H1 (cell line): ENCODE measurements at places on chromosomes 12 and 14. TPM values are rescaled to one million over a fixed set of nuclear protein-coding genes. Genes with fewer than 3 reads are reported as not detected.

HCAR2 gene
- not detected in 2 replicates for total RNA-seq

TRIAP1 gene
- total RNA-seq, result 58.5 and 63.4 TPM in 2 replicates

ZDHHC22 gene
- total RNA-seq, result 55.2 and 59.3 TPM in 2 replicates

CTSG gene
- total RNA-seq, result not detected in 2 replicates

GLT8D2 gene
- total RNA-seq, result 5.7 and 6.8 TPM in 2 replicates

ABCC9 gene
- not detected in 2 replicates for total RNA-seq

DNA sequence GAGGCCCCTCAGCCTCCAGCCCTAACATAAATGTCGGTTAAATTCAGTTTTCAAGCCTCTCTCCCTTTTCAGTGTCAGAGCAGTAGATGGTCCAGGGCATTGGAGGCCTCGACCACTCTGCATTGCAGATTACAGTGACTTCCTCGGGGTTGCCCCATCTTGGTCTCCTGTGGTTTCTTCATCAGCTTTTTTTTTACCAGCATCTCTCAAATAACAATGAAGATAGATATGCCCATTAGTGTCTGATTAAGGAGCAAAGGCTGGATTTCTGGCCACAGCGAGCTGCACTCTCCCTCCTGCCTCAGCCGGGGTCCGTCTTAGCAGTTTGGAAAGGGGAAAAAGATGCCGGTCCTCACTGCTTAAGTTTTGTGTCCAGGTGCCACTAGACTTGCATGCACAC is 49.7 kb downstream of the C14orf132 start:
- H3K4me3 ChIP-seq, result no peak overlapping the region
- H3K4me1 ChIP-seq, result no peaks in the 10 kb centered on the region
- no peak overlapping the region for H3K27ac ChIP-seq
- DNase-seq, result no peak

DNA sequence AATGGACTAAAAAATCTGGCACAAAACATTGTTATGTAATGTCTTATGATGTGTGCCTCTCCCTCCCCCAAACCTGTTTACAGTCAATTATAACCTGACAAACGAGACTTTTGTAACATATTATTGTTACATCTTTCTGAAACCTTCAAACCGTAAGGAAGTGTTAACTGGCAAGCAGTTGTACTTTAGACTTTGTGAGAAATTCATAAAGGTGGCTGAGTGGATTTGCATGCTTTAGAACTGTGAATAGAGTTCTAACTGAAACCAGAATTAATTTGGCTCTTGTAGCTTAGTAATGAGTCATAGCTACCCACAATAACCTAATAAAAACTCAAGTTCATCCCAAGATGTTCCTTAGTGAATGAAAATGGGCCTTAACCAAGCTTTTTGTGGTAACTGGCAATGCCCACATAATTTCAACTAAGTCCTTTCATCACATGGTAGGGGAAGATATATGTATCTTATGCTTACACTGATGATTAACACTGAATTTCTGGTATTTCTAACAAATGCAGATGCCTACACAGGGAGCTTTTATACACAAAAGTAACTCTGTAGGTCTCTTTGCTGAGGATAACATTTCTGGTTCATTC is 29.7 kb downstream of the RAD9B start:
- no peaks in the 10 kb centered on the region for H3K27me3 ChIP-seq
- no peaks in the 10 kb centered on the region for H3K4me1 ChIP-seq
- H3K27ac ChIP-seq, result no peak overlapping the region
- H3K4me3 ChIP-seq, result no peak overlapping the region
- DNase-seq, result no peak

DNA sequence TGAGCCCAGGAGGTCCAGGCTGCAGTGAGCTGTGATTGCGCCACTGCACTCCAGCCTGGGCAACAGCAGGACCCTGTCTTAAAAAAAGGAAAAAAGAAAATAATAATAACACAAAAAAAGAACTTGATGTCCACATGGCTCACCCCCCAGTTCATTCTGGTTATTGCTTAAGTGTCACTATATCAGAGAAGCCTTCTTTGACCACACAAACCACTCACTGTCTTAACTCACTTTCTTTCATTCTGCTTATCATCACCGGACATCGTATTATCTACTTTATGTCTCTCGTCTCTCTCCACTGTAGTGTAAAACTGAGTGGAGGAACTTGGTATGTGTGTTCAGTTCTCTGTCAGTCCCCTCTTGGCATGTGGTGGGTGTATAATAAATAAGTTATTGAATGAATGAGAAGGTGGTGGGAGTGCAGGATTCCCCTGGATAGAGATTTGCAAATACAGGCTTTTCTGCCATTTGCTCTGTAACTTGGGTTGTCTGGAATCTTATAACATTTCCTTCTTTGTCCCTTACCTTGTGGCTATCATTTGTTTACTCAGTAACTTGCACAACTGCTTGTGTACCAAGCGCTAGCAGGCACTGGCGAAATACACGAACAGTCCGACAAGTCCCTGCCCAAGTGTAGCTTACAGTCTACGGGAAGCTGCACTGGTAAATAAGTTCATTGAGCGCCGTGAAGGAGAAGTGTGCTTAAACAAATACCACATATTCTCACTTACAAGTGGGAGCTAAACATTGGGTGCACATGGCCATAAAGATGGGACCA is 86.6 kb upstream of the TRAF3 start:
- no peak overlapping the region for H3K27ac ChIP-seq
- no peaks in the 10 kb centered on the region for H3K27me3 ChIP-seq
- no peaks in the 10 kb centered on the region for H3K36me3 ChIP-seq
- no peak for DNase-seq
- H3K4me1 ChIP-seq, result no peaks in the 10 kb centered on the region

- H3K36me3 ChIP-seq, result no peaks in the 10 kb centered on the region
- peak; percentile 77 for DNase-seq
- H3K27me3 ChIP-seq, result peaks cover 7% of the 10 kb centered on the region; the same call in 1 of the 2 replicates
- peak overlapping the region; percentile 88 for H3K27ac ChIP-seq
Observed at GRCh38 chr12:106139422-106140171, 843 bp upstream of the NUAK1 start.

GRCh38 chr12:109125791-109126190 is 9.4 kb downstream of the ACACB start:
- no peak for DNase-seq
- no peaks in the 10 kb centered on the region for H3K36me3 ChIP-seq
- no peak overlapping the region for H3K4me3 ChIP-seq
- no peak overlapping the region for H3K27ac ChIP-seq
- H3K27me3 ChIP-seq, result no peaks in the 10 kb centered on the region

- H3K4me1 ChIP-seq, result no peaks in the 10 kb centered on the region; the same call in 1 of the 2 replicates
- no peak overlapping the region for H3K4me3 ChIP-seq
- no peaks in the 10 kb centered on the region for H3K27me3 ChIP-seq
- DNase-seq, result no peak
Observed at GRCh38 chr12:96057986-96058553, 22.7 kb upstream of the LTA4H start.

DNA sequence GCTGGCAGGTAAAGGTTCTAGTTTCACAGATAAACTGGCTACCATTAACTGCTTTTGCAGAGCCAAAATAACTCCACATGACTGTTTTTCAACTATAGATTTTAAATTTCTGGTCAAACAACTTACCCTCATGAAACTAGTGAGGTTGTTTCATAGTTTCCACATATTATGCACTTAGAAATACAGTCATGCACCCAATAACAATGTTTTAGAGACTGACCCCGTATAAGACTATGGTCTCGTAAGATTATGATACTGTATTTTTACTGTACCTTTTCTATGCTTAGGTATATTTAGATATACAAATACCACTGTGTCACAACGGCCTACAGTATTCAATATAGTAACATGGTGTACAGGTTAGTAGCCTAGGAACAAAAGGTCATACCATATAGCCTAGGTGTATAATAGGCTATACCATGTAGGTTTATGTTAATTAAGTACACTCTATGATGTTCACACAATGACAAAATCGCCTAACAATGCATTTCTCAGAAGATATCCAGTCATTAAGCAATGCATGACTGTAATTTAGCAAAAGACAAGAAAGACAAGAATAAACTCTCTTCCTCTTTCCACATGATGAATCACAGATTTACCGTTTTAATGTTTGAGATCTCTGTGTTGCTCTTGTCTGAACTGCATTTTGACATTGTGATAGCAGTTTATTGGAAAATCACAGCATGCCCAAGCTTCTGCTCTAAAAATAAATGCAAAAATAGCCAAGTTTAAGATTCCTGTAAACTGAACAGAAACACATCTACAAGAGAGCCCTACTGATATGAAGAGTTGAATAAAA is 17.1 kb downstream of the DICER1 start:
- peaks cover 12% of the 10 kb centered on the region for H3K4me1 ChIP-seq
- no peak for DNase-seq
- H3K27me3 ChIP-seq, result no peaks in the 10 kb centered on the region

GRCh38 chr14:66635435-66635834 is 127.5 kb downstream of the GPHN start:
- no peaks in the 10 kb centered on the region for H3K27me3 ChIP-seq
- no peaks in the 10 kb centered on the region; the same call in 1 of the 2 replicates for H3K36me3 ChIP-seq
- no peak overlapping the region for H3K4me3 ChIP-seq
- H3K4me1 ChIP-seq, result no peaks in the 10 kb centered on the region
- DNase-seq, result no peak

GRCh38 chr14:80664576-80664975 is 277.0 kb downstream of the CEP128 start:
- H3K27me3 ChIP-seq, result no peaks in the 10 kb centered on the region
- no peaks in the 10 kb centered on the region for H3K36me3 ChIP-seq
- no peak overlapping the region for H3K27ac ChIP-seq

GRCh38 chr12:72111706-72112105 is 160.5 kb upstream of the TRHDE start:
- H3K27me3 ChIP-seq, result no peaks in the 10 kb centered on the region
- no peak overlapping the region for H3K27ac ChIP-seq
- no peak overlapping the region for H3K4me3 ChIP-seq
- H3K4me1 ChIP-seq, result peaks cover 5% of the 10 kb centered on the region; the same call in 1 of the 2 replicates

- H3K27me3 ChIP-seq, result no peaks in the 10 kb centered on the region
- no peak for DNase-seq
- H3K27ac ChIP-seq, result no peak overlapping the region
- peaks cover 3% of the 10 kb centered on the region for H3K4me1 ChIP-seq
Observed at GRCh38 chr12:94510128-94510527, 50.5 kb upstream of the CEP83 start.

DNA sequence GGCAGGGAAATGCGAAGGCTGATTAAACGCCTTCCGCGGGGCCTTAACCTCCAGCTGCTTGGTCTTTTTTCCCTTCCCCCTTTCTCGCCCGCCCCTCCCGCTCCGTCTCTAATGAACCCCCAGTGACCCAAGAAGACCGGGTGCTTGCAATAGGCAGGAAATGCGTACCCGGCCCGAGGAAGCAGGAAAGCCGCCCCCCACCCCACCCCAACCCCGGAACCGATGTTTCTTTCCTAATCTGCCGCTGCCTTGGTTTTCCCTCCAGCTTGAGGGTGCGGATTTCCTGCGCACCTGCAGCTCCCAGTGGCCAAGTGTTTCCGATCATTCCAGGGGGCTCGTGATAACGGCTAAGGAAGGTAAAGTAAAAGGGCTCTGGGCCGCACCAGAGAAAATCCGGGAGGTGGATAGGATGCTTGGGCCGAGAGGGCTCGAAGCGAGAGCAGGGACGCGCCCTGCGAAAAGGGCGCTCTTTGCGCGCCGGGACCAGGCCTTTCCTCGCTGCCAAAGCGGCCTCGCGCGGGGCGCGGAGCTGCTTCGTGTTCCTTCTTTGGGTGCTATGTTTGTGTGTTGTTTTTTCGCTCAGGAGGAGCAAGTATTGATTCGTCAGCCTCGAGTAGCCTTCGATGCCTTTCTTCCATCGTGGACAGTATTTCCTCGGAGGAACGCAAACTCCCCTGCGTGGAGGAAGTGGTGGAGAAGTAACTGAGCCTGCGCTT is 983 bp downstream of the MYF6 start:
- DNase-seq, result peak; percentile 72
- H3K4me3 ChIP-seq, result peak overlapping the region; percentile 54
- H3K27ac ChIP-seq, result no peak overlapping the region
- H3K27me3 ChIP-seq, result peaks cover 56% of the 10 kb centered on the region

DNA sequence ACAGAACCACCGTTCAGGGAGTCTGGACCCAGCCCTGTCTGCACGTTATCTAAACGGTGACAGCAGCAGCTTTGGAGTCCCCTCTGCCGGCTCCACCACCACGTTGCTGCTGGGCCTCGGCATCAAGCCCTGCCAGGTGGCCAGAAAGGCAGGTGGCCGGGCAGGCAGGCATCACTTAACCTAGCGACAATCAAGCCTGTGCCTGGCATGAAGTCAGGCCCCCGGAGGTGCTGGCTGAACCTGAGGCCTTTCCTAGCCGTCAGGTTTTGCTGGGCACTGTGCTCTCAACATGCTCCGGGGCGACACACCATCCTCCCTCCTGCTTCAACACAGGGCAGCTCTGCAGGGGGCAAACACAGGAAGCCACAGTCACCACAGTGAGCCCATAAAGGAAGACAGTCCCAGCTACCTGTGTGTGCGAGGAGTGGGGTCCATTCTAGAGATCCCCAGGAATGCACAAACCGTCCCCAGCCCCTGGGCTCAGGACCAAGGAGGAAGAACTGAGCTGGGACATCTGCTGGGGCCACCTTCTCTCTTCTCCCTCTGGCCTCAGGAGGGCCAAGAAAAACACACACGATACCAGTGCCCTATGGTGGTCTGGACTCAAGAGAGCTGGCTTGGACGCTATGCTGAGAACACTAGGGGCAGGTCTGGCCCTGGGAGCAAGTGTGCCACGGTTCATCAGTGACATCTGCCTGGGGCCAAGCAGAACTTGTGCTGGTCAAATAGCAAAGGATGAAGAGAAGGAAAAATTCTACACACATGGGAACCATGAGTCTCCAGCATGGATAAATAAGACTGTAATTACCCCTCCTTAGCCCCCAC is 44.7 kb downstream of the CCDC88C start:
- H3K4me3 ChIP-seq, result no peak overlapping the region
- no peaks in the 10 kb centered on the region for H3K27me3 ChIP-seq
- H3K36me3 ChIP-seq, result no peaks in the 10 kb centered on the region
- peaks cover 6% of the 10 kb centered on the region for H3K4me1 ChIP-seq

DNA sequence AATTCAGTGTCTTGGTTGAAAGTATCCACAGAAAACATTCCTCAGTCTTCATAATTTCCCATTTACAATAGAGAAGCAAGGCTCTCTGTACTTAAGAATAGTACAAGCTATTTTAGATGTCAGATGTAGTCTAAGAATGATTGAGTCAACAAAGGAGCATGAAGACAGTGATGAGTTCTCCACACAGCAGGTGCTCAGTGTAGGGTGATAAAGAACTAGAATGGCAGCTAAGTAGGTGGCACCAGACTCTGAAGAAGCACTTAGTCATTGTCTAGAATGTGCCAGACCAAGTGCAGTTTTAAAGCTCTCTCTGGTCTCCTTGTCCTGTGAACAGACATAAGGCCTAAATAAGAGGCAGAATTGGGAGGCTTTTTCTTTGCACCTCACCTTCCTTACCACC is 504.6 kb downstream of the NRXN3 start:
- H3K27ac ChIP-seq, result no peak overlapping the region
- H3K27me3 ChIP-seq, result no peaks in the 10 kb centered on the region
- no peaks in the 10 kb centered on the region for H3K4me1 ChIP-seq
- no peak overlapping the region for H3K4me3 ChIP-seq

- H3K27me3 ChIP-seq, result no peaks in the 10 kb centered on the region
- no peak overlapping the region for H3K27ac ChIP-seq
- H3K4me1 ChIP-seq, result peaks cover 5% of the 10 kb centered on the region; the same call in 1 of the 2 replicates
- H3K4me3 ChIP-seq, result no peak overlapping the region
Observed at GRCh38 chr12:44532940-44533339, 343.2 kb downstream of the NELL2 start.
